ENCODE measurements at places on chromosomes 6 and 20.

DNA sequence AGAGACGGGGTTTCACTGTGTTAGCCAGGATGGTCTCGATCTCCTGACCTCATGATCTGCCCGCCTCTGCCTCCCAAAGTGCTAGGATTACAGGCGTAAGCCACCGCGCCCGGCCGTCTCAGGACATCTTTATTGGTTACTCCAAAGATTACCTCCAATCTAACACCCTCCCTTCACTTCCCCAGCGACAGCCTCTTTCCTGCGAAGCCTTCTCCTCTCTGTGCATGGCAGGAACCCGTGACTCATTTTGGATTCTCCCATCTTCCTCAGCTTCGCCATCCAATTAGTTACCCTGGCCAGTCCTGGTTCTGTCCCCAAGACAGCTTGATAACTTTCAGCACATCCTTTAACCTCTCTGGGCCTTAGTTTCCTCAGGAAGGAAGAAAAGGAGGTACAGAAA is 51.3 kb upstream of the TOX2 start:
- DNase-seq = no peak

DNA sequence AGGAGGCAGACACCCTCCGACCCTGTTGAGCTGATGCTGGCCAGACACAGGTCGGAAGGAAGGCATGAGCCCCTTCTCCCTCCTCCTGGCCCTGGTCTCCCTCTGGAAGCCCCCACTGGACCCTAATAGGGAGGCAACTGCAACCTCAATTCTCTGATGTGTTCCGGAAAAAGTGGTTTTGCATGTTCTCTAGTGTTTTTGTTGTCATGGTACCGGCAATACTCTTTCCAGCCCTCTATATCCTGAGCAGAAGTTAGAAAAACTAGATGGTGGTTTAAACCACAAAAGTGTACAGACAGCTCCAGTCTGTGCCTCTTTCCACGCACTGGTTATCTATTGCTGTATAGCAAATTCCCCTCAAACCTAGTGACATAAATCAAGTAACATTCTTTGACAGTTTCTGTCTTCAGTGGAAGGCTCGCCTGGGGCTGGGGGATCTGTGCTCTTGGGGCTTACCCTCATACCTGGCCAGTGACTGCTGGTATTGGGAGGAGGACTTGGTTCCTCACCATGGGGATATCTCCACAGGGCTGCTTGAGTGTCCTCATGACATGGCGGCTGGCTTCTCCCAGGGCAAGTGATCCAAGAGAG is 37.0 kb downstream of the SYTL3 start:
- DNase-seq = peak; percentile 49

DNA sequence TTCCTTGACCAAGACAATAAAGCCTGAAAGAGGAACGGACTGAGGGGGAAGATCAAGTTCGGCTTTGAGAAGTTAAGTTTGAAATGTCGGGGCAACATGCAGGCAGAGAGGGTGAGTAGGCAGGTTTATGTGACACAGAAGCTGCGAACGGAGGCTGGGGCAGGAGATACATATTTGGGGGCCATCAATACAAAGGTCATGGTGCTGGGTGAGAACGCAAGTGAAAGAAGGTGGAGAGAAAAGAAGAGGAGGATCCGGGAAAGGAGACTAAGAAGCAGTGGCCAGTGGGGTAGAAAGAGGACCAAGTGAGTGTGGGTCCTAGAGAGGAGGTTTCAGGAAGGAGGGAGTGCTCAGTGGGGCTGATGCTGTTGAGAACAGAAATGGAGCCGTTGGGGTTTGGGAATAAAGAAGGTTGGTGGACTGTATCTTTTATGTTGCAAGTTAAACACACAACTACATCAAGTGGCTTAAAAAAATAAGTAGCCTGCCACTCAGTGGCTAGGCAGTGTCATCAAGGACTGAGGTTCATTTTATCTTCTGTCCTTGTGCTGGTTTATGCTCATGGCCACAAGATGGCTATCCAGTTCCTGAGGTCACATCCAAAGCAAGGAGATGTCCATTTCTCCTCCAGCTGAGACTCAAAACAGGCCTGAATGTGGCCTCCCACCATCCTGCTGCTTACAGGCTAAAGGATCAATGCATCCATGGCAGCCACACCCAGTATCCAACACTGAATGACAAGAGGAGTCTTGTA is 1.7 kb upstream of the BLCAP start:
- no peak for DNase-seq

DNA sequence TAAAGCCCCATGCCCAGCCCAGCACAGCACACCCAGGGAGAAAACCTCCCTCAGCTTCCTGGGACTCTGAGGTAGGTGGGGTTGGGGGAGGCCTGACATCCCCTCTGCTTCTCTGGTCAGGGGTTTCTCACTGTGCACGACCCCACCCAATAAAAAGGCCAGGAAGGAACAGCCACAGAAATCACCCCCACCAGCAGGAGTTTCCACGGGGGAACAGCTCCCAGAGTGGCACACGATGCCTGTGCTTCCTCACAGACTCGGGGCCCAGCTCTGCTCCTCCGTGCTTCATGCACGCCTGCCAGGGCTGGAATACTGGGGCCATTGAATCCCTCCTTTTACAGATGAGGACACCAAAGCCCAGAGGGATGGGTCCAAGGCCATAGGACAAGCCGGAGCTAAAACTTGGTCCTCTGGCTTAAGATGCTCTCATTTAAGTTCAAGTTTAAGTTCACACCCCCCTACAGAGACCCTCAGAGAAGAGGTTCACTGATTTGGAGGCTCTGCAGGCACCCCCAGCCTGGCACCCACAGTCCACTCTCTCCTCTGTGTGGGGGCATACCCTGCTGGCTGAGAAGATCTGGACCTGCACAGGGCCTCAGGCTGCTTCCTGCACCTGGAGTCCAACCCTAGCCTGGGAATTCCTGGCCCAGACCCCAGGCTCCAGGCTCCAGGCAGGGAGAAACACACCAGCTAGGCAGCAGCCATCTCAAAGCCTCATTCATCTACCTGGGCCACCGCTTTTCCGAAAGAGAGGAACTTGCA is 14.3 kb downstream of the ACSS1 start:
- DNase-seq = no peak

DNA sequence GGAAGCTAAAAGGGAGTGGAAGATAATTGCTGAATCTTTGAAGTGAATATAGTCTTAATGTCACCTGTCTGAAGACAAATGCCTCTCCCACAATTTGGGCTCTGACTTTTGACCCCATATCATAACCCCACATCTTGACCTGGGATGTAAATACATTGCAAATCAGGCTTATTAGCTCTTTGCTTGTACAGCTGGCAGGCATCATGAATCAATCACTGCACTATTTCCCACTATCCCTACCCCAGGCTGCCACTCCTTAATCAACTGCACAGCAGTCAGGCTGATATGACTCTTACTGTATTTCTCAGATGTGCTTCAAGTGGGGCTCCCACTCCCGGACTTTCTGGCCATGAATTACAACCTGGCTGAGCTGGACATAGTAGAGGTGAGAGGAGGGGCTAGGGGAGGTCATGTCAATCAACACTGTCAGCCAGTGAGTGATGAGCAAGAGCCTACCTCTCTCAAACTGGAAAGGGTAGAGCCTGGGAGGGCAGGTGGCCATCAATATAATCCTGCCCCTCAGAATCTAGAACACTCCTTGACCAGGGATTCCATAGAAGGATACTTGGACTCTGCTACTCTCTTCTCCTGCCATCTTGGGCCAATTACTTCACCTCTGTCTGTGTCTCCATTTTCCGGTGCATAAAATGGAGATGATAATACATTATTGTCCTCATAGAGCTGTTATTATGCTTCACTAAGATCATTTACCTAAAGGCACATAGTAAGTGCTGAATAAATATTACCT is 10.5 kb upstream of the BPIFB3 start:
- no peak for DNase-seq

GRCh38 chr6:109978174-109979032 is at the start of gene GPR6:
Gene GPR6, plus strand, starts transcription at chr6:109978311. Its CDS starts 802 bp downstream, at chr6:109979113.
- peak; percentile 4 for DNase-seq

- DNase-seq = no peak
Observed at GRCh38 chr6:87656857-87657256, 45.2 kb downstream of the AKIRIN2 start.

DNA sequence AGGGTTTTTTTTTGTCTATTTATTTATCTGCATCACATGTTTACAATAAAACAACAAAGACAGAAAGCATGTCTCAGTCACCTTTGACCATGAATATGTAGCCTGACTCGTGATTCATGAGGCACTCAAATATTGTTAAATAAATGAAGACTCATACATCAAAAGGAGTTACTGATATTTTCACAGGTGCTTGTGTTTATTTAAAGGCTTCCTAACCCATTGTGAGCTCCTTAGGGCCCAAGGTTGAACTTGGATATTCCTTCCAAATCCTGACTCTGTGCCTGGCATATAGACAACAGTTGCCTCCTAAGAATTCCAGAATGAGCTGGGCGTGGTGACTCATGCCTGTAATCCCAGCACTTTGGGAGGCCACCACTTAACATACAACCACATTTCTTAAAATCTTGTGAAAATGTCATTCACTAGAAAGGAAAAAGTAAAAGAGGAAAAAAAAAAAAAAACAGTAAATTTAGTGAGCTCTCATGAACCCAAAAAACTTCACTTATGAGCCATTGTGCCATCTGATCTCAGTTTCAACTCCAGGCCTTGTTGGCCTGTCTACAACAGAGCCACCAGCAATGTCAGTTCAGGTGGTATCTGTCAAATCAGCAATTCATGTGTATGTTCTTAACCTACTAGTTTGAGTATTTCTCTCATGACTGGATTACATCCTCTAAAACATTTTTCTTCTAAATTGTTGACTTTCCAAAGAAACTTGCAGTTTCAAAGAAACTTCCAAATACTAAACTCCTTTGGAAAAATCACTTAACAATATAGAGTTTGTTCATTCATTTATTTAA is 162.7 kb upstream of the MARCKS start:
- DNase-seq = no peak

- no peak for DNase-seq
Observed at GRCh38 chr6:32849126-32849525, 4.4 kb downstream of the TAP1 start.

DNA sequence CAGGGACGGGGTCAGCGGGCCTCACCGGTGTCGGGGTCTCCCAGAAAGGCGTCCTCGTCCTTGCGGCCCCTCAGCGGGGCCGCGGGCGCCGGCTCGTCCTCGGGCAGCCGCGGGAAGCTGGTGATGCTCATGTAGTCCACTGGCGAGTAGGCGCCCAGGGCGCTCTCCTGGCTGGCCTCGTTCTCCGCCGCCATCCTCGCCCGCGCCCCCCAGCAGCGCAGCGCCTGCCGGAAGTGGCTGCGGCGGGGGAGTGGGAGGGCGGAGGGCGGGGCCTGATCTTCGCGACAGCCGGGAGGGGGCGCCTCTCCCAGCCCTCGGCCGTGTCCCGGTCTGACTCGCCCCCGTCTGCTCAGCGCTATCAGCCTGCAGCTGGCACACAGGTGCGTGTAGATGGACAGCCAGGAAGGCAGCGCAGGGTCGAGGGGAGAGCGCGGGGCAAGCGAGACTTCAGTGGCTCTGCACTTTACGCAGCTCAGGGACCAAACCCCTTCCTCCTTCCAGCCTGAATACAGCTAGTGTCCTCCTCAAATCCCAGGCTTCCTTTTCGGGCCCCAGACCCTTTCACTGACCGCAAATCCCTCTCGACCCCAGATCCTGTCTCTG is at the start of gene GGT7:
Gene GGT7, minus strand, starts transcription at position 235 of the 603 bp plus-strand sequence. Its CDS starts 41 bp downstream, at position 194.
- peak; percentile 86 for DNase-seq

GRCh38 chr6:167030222-167031072 is 31.2 kb downstream of the CEP43 start:
- DNase-seq = no peak

DNA sequence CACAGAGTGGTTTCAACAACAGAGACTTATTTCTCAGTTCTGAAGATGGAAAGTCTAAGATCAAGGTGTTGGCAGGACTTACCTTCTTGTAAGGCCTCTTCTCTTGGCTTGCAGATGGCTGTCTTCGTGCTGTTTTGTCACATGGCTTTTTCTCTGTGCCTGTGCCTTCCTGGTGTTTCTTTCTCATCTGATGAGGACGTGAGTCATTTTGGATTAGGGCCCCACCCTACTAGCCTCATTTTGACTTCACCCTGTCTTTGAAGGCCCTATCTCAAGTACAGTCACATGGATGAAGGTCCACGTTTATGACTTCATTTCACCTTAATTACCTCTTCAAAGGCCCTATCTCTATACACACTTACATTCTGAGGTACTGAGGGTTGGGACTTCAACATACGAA is 41.4 kb upstream of the LAMA2 start:
- no peak for DNase-seq

GRCh38 chr6:40848868-40849514 is 190.0 kb downstream of the UNC5CL start:
- DNase-seq = no peak

DNA sequence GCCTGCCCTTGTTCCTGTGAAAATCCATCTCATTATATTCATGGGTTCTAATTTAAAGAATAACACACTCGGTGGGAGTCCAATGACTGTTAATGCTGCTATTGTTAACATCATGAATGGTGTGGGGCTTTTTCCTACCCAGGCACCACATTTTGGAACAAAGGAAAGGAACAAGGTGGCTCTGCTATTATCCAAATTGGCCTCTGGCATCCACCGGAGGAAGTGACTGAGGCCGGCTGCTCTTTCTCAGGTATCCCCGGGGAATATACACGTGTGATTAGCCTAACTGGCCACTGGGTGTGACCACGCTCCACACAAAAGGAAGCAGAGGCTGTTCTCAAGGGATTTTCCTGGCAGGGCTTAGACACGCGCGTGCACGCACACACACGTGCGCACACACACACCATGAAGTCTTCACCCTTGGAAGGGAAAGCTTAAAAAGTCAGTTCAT is 601.2 kb upstream of the ARID1B start:
- DNase-seq = no peak

DNA sequence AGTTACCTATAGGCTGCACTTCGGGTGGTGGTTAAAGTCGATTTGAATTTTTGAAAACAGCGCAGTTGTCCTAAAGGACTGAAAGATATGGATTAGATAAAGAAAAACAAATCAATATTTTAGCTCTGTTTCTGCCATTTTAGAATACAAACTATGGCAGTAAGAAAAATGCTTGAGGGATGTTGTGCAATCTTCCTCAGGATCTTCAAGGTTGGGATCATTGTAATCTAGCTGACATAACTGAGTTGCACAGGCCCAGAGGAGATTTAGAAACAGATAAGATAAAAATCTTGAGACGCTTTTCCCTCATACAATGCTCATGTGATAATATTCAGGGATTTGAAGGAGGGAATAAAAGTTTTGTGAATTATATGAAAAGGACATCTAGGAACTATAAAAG is 926 bp downstream of the PEX3 start:
- DNase-seq = no peak

- no peak for DNase-seq
Observed at GRCh38 chr20:20233041-20233514, 134.8 kb upstream of the INSM1 start.

GRCh38 chr6:6781873-6782227 is 193.3 kb downstream of the LY86 start:
- DNase-seq = no peak

GRCh38 chr20:3158968-3159431 is 665 bp downstream of the FASTKD5 start:
- DNase-seq = no peak
